LNCaP clone FGC (cell line): ENCODE measurements at places on chromosomes 16 and 17.
A peak's percentile ranks its signal among the peaks of the same experiment; 100 is the strongest.

DNA sequence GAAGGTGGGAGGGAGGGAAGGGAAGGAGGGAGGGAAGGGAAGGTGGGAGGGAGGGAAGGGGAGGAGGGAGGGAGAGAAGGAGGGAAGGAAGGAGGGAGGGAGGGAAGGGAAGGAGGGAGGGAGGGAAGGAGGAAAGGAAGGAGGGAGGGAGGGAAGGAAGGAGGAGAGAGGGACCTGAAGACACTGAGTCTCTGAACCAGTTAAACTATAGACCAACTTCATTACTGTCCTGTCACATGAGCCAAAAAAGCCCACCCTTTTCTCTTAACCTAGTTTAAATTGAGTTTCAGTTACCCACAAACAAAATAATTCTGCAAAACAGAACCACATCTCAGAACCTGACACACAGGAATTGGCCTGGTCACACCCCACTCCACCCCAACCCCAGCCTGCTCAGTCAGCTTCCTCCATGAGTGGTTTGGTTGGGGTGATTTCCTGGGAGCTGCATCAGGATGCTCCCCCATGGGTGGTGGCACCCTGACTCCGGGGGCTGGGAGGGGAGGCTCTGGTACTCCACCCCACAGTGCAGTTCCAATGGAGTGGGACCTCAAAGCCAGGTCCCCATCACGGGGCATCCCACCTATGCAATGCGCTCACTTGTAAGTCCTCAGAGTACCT, 4.7 kb upstream of the PRR29 start:
- DNase-seq = no peak

- no peak for DNase-seq
Observed at GRCh38 chr17:33832262-33832661, 422.8 kb upstream of the CCL2 start.

GRCh38 chr17:82294064-82294773, 20.7 kb upstream of the CSNK1D start:
- DNase-seq = no peak

GRCh38 chr16:70476272-70477020, 22.1 kb downstream of the FCSK start:
- no peak for DNase-seq

DNA sequence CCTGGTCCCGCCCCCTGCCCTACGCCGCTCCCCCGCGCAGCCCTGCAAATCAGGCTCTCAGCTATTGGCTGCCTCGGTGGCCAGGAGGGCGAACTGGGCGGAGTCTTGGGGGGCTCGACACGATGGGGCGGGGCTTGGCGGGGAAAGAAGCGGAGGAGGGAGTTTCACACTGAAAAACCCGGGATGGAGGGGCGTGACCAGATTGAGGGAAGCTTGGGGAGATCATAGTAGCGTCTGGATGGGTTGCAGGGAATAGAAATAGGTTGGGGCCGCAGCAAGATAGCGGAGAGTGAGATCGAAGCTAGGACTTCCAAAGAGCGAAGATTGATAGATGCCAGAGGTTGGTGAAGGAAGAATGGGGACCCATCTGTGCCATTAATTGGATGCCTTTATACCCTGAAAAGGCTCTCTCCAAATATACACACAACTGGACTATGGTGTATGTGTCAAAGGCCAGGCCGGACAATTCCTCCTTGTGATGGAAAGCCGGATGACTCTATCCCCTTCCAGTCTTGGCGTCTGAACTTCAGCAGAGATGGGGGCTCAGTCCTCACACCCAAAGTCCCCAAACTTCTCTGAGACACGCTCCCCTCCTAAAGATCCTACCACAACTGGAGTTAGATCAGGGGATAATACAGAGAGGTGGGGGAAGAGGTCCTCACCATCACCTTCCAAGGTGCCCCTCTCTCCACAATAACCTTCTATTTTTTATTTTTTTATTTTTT, 376 bp upstream of the STAC2 start:
- no peak for DNase-seq

GRCh38 chr16:85569615-85570212, 43.4 kb upstream of the GSE1 start:
- DNase-seq = no peak

DNA sequence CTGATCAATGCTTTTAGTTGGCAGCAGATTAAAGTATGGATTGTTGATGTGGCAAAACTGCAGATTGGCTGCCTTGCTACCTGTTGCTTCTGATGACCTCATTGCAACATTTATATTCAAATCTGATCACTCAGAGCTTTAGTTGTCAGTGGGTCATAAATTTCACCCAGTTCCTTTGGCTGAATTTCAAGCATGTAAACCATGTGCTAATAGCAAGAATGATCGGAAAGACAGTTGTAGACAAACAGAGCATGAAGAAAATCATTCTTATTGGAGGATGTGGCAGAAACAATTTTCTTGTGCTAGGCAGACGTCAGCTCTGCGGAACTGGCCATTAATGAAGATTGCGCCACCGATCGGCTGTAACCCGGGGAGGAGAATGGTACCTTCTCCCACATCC, 346.6 kb upstream of the EEF2KMT start:
- no peak for DNase-seq

- no peak for DNase-seq
Observed at GRCh38 chr16:89898201-89898967, 20.3 kb upstream of the MC1R start.

DNA sequence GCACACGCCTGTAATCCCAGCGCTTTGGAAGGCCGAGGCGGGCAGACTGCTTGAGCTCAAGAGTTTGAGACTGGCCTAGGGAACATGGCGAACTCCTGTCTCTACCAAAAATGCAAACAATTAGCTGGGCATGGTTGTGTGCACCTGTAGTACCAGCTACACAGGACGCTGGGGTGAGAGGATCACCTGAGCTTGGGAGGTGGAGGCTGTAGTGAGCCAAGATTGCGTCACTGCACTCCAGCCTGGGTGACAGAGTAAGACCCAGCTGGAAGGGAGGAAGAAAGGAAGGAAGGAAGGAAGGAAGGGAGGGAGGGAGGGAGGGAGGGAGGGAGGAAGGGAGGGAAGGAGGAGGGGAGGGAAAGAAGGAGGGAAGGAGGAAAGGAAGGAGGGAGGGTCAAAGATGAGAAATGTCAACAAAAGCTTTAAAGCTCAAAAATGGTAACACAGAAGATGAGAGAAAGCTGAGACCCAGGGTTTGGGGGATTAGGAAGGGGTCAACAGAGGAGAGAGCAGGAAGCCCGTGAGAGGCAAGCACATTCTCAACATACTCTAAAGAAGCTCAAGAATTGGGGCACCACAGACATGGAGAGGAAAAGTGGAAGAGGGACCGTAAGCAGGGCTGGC, 5.0 kb upstream of the KRT19 start:
- no peak for DNase-seq

GRCh38 chr16:70428178-70428998, 10.5 kb downstream of the ST3GAL2 start:
- peak; percentile 77 for DNase-seq

DNA sequence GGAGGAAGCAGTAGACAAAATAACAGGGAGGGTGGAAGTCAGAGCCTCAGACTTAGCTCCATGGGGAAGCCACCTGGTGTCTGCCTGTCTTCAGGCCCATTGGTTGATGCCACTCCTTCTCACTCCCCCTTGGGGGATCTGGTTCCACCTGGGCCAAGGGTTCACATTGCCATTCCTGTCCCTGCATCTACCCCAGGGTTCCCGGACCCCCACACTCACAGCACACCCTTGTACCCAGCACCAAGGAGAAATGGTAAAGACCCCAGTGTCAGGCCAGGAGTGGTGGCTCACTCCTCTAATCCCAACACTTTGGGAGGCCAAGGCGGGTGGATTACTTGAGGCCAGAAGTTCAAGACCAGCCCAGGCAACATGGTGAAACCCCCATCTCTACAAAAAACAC, 1.0 kb upstream of the CA7 start:
- DNase-seq = no peak

GRCh38 chr17:80110447-80110812, 9.0 kb downstream of the GAA start:
- DNase-seq = no peak

- DNase-seq = no peak
Observed at GRCh38 chr17:16880843-16881230, 91.1 kb downstream of the TNFRSF13B start.

DNA sequence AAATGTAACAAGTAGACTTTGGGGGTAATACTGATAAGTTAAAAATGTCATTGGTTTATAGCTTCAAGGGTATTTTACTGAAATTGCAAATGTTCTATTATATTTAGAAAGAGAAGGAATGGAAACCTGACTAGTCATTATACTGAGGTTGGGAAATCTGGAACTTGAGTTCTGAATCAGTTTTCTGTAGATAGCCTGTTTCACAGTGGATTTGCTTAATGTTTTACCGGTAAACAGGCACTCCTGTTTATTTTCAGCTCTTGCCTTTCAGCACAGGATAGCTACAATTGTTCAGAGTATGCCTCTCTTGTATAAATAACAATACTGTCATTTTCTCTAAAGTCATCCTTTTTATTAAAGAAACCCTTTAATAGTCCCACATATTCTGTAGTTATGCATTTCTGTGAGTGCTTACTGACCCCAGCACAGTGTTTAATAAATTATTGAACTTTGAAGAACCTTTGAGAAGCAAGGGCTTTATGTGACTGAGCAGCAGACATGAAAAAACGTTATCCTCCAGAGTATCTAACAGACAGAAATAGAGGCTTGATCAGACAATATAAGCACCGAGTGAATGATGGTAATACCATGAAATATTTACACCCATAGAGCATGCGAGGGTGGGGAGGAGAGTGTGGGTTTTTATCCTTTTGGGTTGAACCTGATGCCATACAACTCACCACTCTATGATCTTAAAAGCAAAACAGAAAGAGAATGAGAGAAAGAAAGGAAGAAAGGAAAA, 58.2 kb downstream of the FTO start:
- no peak for DNase-seq

DNA sequence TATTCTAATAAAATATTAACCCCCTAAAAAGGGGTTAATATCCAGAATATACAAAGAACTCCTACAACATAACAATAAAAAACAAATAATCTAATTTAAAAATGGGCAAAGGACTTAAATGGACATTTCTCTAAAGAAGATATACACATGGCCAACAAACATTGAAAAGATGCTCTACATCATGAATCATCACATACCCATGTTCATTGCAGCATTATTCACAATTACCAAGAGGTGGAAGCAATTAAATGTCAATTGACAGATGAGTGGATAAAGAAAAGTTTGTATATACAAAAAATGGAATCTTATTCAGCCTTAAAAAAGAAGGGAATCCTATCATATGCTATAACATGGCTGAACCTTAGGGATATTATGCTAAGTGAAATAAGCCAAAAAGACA, 36.8 kb downstream of the CPD start:
- no peak for DNase-seq

- DNase-seq = peak; percentile 61
Observed at GRCh38 chr17:12282056-12282455, 261.4 kb downstream of the MAP2K4 start.

GRCh38 chr17:83086199-83086880, 6.9 kb downstream of the METRNL start:
- DNase-seq = no peak

DNA sequence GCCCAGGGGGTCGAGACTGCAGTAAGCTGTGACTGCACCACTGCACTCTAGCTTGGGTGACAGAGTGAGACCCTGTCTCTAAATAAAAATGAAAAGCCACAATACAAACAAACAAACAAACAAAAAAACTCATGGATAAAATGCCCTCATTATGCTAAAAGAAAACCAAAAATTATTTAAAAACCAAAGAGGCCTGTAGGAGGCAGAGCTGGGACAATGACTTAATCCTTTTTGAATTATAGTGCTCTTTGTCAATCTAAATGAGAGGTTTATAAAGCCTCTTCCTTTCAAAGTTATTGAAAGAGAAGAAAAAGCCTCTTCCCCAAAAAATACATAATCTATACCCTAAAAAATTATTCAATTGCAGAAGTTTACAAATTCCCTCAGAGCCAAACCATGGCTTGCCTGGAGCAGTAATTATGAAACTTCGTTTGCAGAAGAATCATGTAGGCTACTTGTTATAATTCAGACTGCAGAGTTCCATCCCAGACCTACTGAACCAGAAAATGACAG, 18.5 kb downstream of the CRLF3 start:
- no peak for DNase-seq

GRCh38 chr16:59192551-59193199, 458.6 kb upstream of the GOT2 start:
- no peak for DNase-seq

DNA sequence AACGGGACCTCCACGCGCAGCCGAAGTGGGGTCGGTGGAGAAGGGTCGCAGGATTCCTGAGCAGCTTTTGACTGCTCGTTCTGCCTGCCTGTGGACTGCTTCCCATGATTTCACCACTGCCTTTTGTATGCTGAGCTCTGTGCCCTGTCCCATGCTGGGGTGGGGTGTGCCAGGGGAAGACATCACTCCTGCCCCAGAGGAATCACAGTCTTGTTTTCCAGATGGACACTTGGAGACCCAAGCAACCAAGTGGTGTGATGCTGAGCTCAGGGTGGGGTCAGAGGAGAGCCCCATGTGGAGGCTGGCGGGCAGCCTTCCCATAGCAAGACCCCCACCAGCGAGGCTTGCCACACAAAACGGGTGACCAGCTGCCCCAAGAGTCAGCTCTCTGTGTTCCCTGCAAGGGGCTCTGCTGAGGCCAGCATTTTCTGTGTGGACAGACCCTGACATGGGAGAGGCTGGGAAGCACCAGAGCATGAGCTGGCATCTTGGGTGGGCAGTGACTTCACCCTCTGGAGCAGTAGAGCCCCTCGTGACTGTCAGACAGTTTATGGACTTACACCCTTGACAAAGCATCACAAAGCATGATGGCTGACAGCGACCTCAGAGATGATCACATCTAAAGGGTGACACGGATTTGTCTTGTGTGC, 111.9 kb downstream of the GNAO1 start:
- no peak for DNase-seq

DNA sequence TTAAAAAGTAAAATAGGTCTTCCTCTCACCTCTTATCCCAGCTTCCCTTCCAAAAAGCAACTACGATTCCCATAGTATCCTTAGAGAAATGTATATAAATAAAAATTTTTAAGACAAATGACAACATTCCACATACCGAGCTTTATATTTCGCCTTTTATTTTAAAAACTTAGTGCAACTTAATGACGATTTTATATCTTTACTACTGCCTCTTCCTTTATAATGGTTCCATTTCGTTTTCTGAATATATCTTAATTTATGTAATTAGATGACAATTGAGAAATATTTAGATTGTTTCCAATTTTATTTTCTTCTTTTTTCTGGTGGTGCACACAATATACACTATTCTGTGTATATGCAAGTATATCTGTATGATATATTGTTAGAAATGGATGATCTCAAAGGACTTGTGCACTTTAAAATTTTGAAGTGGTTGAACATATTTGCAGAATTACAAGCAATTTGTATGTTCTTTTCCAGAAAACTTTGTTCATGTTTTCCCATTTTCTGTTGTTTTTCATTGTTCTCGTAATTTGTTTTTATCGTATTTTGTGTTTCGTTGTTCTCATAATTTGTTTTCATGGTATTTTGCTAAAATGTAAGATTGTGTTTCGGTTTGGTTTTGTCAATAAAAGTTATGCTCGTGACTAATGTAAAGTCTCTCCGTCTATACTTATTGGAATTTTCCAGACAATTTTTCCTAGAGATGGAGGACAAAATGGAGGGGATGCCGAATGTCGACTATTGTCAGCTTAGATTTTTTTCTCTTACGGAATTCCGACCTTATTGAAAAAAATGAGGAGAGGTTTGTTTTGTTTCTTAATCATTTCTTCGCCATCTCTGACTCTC, 20.4 kb upstream of the HOXB13 start:
- no peak for DNase-seq
